ENCODE measurements at places on chromosomes 3 and 15. TPM values are rescaled to one million over a fixed set of nuclear protein-coding genes. Genes with fewer than 3 reads are reported as not detected.

Gene P2RY14
- total RNA-seq: 0.84 TPM

Gene CCDC191
- total RNA-seq: 1.5 TPM

Gene SLC27A2
- total RNA-seq: 16.6 TPM

Gene POLR2M
- total RNA-seq: 72.3 TPM

Gene CSTA
- total RNA-seq: not detected

Gene IL17RB
- 2.1 TPM for total RNA-seq

Gene SKOR1
- 0.16 TPM for total RNA-seq

Gene ISLR2
- total RNA-seq: not detected

Gene CYP1A2
- total RNA-seq: not detected

Gene CFAP91
- 0.64 TPM for total RNA-seq

- no peak for DNase-seq
Measured at GRCh38 chr3:105385179-105385578, 18.5 kb downstream of the ALCAM start.

DNA sequence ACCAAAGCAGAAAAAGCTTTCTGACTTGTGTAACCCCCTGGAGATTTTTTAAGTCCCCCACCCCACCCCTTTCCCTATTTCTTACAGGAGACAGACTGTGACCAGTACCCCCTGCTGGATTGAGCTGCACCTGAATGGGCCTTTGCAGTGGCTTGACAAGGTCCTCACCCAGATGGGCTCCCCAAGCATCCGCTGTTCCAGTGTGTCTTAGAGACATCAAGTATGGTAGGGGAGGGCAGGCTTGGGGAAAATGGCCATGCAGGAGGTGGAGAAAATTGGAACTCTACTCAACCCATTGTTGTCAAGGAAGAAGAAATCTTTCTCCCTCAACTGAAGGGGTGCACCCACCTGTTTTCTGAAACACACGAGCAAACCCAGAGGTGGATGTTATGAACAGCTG, 64.1 kb downstream of the AAGAB start:
- no peak for DNase-seq

DNA sequence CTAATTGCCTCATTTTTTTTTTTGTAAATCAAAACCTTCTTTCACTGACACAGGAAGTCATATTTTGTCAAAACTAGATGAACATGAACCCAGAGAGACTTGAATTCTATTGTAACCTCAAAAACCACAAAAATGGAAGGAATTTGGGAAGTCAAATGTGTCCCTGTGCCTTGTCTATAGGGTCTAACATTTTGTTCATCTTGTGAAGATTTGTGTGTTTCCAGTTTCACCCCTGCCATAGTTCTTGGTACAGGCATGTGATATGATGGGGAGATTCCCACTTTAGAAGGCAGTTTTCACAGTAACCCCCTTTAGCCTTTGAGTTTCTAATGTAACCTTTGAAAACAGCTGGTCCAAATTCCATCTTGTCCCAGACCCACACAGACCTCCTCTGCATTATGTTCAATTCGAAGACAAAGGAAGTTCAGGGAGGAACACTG, 318.5 kb upstream of the ADAMTS9 start:
- no peak for DNase-seq

DNA sequence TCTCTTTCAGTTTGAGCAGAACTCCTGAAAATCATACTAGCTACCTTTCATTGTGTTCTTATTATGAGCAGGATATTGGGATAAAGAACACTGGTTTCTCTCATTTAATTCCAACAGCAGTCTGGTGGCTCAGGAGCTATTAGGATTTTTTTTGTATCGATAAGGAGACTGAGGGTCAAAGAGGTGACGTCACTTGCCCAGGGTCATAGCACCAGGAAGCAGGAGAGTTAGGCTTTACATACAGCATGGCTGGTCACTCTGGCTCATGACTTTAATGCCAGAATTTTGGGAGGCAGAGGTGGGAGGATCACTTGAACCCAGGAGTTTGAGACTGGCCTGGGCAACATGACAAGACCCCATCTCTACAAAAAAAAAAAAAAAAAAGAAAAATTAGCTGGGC, 113.6 kb downstream of the ADAMTS9 start:
- no peak for DNase-seq

DNA sequence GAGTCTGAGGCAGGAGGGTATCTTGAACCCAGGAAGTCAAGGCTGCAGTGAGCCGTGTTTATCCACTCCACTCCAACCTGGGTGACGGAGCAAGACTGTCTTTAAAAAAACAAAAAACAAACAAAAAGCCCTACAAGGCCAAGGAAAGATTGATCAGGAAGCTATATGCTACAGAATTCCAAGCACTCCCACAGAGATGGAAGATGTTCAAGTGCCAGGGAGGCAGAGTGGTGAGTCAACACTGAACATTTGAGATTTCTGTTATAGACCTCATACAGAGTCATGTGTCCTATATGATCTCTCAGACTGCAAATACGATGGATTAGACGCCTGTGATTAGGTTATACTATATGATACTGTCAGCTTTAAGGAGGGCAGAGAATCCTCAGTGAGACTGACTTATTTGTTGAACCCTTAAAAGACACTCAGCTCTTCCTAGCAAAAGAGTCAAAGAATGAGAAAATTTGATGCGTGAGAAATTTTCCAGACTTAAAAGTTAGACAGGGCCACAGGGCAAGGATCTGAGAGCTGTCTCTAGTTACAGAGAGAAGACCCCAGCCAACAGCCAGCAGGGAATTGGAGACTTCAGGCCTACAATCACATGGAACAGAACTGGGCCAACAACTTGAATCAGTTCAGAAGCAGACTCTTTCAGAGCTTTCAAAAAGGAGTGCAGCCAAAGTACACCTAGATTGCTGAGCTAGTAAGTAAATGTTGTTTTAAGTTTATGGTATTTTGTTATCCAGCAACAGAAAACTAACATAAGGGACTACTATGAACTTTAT, 107.6 kb downstream of the PIK3CB start:
- no peak for DNase-seq

DNA sequence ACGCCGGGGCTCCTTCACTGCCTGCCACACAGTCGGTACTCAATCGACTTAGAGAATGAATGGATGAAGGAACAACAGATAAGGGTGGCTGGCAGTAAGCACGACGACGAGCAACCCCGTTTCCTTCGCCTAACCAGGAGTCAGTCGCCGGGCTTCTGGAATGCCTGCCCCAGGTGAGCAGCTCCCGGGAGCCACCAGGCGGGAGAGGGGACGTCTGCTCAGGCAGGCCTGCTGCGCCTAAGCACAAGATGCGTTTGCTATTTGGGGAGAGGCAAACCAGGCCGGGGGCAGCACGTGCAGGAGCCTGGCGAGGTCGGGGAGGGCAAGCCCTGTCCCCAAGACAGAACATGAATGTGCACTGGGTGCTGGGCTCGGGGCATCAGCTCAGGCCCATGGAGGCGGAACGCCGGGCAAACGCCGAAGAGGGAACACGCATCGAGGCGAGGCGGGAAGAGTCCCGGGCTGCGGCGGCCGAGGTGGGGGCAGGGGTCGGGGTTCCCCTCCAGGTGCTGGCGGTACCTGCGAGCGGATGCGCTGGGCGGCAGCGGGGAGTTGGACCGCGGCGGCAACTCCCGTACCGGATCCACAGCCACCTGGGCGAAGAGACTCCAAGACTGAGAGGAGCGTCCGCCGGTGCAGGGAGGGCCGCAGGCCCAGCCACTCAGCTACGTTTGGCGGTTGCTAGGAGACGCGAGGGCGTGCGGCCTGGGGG, at the start of gene CFAP92:
CFAP92 (minus strand) TSS at position 616 of the 712 bp plus-strand sequence. CDS start 772 bp downstream, outside the sequence.
- DNase-seq: peak; percentile 90

GRCh38 chr3:99287876-99288275, 350.5 kb upstream of the COL8A1 start:
- no peak for DNase-seq

GRCh38 chr3:99365979-99366378, 272.4 kb upstream of the COL8A1 start:
- DNase-seq: no peak

DNA sequence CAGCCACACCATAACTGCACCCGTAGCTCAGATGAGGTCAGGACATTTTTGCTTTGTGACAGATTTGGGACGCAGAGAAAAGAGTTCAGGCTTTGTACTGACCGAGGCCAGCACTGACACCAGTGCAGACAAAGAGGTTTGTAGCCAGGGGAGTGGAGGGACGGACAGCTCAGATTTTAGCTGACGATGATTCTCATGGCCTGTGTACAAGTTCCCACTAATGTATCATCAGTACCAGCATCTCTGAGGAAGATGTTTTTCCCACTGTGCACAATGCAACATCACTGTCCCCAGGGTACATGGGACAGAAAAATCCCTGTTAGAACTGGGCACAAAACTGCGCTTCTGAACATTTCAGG, 112.7 kb downstream of the SLCO3A1 start:
- DNase-seq: no peak

DNA sequence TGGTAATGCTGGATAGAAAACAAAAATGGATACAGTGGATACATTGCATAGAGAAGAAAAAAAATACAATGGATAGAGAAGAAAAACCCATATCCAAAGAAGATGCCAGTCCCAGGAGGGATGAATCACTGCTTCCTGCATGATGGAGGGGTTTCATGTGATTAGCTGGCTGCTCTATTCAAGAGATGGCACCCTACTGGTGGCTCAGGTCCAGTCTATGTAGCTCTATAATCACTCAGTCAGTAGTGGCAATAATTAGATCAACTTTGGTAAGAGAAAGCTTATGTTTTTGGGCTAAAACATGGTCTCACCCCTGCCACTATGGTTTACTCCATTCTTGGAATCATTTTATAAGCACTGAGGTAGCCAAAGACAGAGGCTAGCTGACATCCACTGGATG, 33.7 kb upstream of the NOX5 start:
- no peak for DNase-seq

DNA sequence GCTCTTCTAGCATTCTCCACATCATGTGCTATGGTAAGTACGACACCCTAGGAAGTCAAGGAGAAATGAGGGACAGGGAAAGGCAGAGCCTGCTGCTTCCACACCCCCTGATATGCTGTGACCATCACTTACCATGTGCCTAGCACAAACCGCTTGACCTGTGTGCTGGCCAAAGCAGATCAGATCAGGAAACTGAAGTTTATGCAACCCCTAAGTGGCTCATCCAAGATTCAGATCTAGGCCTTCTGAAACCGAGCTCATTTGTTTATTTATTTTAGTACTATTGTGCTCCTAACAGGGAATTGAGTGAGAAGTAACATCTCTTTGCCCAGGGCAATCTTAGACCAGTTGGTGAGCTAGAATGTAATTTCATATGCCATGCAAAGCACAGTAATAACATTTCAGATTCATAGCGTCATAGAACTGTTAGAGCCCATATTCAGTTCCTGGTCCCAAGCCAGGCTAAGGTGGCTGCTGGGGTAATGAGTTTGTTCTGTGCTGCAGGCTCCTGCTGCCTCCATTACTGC, at the start of gene RTP2:
RTP2 (minus strand) TSS at position 51 of the 527 bp plus-strand sequence. CDS start 429 bp downstream, outside the sequence.
- no peak for DNase-seq

- DNase-seq: no peak
Measured at GRCh38 chr3:71599416-71599815, 15.9 kb upstream of the FOXP1 start.

DNA sequence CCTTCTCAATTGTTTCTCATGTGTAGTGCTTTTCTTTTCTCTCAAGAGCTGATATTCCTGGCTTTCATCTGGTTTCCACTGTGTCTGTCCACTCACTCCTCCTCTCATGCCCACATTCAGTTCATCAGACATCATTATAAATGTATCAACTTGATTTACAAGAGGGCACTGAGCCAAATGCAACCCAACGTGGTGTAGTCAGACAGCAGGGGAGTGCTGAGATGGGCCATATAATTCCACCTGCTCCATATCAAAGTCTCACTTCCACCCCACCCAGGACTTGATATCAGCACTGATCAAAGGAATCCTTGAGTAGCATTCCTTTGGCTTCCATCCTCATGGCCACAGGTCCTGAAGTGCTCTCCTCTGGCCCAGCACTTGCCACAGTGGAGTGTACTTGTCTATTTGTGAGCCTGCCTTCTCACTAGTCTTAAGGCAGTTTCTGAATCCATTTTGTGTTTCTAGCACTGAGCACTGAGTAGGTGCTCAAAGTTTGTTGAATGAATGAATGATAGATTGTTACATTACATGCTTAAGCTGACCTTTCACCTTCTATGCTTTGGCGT, 252.8 kb downstream of the CLSTN2 start:
- no peak for DNase-seq

GRCh38 chr3:149251186-149251585, 29.6 kb upstream of the CP start:
- no peak for DNase-seq

Measured in CD8-positive, alpha-beta memory T cell (primary cell).